ENCODE measurements at places on chromosomes 6 and 20. TPM values are rescaled to one million over a fixed set of nuclear protein-coding genes. Genes with fewer than 3 reads are reported as not detected.

GRCh38 chr6:80211286-80211685, 104.8 kb downstream of the BCKDHB start:
- DNase-seq, result no peak

DNA sequence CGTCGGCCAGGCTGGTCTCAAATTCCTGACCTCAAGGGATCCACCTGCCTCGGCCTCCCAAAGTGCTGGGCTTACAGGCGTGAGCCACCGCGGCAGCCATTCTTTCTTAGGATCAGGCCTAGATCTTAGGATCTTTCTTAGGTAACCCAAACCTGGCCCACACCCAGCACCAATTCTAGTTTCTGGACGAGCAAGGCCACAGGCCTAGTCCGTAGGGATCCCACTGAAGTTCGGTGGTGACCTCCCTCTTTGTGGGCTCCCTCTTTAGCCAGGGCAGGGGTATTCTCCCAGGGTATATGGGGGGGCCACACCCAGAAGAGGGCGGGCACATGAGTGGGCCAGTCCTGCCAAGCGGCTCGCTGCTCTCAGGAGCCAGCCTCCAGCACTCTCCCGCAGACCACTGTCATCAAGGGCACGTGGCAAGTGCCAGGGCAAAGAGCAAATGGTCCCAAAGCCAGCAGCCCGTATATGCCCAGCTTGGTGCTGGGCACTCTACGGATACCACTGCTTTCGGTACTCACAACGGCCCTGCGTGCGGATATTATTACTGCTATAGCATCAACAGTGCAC, 6.5 kb downstream of the PXDC1 start:
- no peak for DNase-seq

DNA sequence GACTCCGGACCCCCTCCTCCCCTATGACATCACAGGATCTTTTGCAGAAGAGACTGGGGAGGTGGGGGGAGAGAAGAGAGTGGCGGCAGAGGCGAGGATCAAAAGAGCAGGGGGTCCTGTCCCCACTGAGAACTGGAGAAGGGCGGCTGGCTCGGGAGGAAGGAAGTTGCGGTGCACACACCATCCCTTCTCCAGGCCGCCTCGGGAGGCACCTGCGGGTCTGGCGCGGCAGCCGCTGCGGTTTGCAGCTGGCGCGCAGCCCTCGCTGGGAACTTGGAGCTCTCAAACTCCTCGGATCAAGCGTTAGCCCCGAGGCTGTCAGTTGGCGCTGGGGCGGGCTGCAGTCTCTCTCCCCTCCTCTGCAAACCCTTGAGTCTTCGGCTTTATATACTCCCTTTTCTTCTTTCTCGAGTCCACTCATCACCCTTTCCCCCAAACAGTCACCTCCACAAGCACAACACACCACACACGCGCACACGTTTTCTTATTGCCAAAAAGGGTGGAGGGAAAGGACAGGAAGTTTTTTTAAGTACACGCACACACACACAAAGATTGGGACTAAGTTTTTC, 180.7 kb downstream of the TBXT start:
- DNase-seq, result no peak

DNA sequence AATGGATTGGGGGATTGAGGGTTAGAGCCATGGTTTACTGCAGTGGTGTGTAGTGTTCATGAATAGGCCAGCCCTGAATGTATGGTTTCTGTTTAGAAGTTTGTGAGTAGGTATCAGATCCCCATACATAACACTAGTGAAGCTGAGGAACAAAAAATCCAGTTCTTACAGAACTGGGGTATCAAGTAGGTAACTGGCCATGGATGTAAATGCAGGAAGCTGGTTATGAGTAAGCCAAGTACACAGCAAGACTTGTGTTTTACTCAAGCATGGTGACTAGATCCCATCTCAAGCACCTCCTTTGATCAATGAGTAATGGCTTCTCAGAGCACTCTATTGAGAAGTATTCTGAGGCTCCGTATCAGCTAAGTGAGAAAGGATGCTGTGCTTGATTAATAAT, 613.7 kb upstream of the FLRT3 start:
- DNase-seq, result no peak

Gene LIME1
- total RNA-seq, result 12.8 TPM

Gene HMGN3
- total RNA-seq, result 188 TPM

- DNase-seq, result no peak
Measured at GRCh38 chr6:31309641-31310040, 37.7 kb upstream of the HLA-C start.
